ENCODE measurements at places on chromosomes 3 and 15.

DNA sequence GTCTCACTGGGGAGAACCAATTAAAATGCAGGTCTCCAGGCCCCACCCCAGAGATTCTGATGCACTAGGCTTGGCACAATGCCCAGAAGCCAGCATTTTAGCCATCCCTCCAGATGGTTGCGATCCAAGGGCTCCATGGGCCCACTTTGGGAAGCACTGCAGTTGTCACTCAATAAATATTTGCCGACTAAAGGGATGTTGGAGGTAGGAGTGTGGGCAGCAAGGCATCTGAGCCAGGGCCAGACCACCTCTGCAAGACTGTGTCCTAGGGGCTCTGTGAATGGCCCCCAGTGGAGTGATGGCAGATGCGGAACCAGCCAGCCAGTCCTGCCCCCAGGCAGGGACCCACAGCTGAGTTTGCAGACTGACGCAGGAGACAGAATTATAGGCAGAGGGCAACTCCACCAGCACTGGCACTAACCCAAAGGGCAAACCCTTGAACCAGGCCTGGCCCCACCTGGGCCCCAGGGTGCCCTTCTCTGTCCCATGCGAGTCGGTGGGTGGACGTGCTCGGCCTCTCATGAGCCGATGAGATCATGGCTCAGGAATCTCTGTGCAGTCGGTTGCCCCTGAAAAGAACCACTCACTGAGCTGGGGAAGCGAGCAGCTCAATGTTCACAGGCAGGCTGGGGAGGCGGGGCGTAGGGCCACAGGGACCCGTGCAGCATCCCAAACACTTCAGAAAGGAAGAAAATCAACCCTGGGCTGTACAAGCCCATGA, 49.7 kb downstream of the SEMA5B start:
- peak; percentile 4 for DNase-seq

DNA sequence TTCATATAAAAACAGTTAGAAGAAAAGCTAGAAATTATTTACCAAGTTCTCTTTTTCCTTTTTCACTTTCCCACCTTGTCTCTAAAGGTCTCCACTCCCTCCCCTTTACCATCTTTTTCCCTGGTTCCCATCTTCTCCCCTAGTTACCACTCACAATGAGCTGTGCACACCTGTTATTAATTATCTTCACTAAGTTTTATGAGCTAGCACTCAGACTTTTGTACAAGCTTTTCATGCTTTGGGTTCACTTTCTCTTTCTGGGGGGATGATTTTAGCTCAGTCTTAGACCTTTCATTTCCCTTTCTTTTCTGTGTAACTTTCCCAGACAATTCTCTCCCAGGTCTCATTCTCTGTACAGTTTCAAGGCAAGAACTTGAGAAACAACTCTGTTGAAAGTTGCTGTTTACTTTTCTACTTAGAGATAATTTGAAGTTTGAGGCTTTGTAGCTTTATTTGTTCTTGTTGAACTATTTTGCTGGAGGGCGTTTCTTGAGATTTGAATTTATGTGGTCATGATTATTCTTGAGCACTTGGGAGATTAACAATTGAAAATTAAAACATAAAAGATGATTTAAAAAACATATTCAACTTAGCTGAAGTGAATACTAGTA, 24.0 kb upstream of the AADAC start:
- DNase-seq: no peak

GRCh38 chr15:59330649-59331048, 42.0 kb downstream of the MYO1E start:
- no peak for DNase-seq

GRCh38 chr15:62068071-62068809, 1.5 kb downstream of the C2CD4A start:
- DNase-seq: peak; percentile 47

GRCh38 chr15:89360294-89360971, 25.8 kb upstream of the POLG start:
- no peak for DNase-seq

DNA sequence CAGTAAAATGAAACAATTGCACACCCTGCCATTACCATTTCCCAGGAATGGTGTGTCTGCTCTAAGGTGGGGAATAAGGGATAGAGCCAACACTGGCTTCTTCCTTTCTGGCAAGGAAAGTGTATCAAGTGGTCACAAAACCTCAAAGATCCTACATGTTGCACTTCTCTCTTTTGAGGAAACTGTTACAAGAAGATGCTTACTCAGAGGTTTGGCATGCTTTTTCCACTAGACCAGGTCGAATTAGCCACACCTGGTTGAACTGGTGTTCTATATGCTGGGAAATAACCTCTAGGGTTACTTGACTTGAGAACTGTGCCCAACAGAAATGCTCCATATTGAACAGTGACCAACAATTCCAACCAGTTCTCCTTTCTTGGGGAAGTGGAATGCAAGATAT, 102.9 kb downstream of the LRRN1 start:
- no peak for DNase-seq

GRCh38 chr3:188266562-188267274, 112.8 kb downstream of the LPP start:
- no peak for DNase-seq

DNA sequence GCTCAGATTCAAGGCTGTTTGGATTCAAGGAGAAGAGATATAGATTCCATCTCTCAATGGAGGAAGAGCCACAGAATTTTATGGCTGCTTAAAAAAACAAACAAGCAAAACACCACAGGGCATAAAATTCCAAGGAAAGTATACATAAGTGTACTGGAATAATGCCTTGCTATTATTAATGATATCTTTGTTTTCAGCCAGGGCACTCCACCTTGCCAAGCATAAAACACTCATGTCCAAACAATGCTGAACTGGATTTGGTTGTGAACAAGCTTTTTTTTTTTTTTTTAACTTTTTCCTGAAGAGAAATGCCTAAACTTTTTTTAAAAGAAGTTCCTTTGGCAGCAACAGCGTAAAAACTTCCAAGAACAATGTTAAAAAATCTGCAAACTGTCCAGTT, 4.8 kb upstream of the CLSTN2 start:
- DNase-seq: no peak

DNA sequence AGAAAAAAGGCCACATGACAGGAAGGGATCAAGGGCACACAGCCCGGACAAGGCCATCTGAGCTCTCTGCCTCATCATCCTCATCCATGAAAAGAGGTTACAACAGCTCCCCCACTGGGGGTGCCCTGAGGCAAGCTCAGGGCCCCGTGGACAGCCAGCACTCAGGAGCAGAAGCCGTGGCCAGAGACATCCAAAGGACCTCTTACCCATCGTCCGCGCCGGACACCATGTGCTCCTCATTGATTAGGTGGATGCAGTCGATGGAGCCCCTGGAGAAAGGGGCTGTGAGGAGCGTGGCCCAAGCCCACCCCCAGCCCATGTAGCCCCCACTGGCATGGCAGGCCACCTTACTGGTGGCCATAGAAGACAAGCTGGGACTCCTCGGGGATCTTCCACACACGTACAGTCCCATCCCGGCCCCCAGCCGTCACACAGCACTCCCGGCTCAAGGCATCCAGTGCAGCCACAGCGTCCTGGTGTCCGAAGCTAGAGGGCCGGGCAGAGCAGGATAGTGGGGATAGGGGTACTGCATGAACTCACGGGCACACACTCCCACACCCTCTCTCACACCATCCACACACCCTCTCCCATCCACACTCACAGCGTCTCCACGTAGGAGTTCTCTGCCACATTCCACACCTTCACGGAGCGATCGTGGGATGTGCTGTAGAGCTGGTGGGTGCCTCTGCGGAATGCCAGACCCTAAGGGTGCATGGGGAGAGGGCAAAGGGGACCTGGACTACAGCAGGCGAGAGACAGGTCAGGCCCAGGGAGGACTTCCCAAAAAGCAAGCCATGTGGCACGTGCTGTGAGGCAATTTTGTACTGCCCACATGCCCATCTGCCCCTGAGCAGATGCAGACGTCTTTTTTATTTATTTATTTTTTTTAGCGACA, 6.5 kb downstream of the RRP9 start:
- no peak for DNase-seq

GRCh38 chr3:4739289-4740236, 239.7 kb upstream of the BHLHE40 start:
- DNase-seq: no peak

DNA sequence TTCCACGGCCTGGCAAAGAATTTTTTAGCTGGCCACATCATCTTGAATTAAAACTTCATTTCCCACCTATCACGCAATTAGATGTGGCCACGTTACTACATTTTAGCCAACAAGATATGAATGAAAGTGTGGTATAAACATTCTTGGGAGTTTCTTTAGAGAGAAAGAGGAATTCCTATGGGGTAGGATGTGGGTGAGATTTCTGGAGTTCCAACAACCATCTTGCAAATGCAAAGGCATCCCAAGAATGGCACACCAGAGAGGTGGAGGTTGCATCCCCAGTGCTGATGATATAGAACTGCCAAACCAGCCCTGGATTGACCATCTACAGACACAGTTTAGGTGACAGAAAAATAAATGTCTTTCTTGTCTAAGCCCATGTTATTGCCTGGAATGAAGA, 66.3 kb upstream of the AKAP13 start:
- DNase-seq: no peak

GRCh38 chr15:33737687-33738601, 230.4 kb upstream of the CHRM5 start:
- peak; percentile 15 for DNase-seq

DNA sequence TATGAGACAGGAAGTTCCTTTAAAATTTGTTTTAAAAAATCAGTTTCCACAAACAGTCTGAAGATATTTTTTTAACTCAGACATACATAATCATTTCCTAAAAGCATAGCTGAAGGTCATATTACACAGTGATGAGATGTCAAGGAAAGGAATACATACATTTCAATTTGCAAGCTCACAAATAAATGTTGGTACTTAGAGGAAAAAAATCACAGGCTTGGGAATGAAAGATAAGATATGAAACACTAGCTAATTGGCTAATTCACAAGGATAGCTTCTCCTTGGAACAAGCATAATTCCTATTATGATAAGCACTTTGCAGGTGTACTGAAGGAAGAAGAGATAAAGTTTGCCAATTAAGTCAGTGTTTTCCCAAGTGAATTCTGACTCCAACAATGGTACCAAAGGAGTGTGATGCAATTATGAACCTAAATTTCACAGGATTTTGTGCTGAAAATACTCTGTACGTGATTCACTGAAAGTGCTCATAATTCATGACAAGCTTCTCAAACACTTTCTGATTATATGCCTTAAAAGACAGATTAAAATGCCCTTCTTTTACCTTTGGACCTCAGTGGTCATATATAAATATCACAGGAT, 112.4 kb downstream of the FRMD5 start:
- DNase-seq: no peak

DNA sequence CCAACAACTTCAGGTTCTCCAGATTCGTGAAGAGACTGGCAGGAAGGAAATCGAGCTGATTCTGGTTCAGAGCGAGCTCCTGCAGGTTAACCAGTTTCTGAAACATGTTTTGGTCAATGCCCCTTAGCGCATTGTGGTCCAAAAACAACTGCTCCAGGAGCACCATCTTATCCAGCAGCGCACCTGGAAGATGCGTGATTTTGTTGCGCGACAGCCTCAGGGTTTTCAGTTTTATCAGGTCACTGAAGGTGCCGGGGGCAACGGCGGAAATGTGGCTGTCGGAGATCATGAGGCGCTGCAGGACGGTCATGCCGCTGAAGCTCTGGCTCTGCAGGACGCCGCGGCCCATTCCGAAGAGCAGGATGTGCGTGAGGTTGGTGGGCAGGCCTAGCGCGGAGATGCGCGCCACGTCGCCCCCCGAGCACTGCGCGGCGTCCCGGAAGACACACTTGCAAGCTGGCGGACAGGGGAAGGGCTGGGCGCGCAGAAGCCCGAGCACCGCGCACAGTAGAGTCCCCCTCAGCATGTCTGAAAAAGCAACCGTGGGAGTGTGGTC, 1.2 kb downstream of the GP5 start:
- DNase-seq: no peak

- DNase-seq: no peak
Observed at GRCh38 chr3:187063286-187064121, 75.8 kb downstream of the RPL39L start.

DNA sequence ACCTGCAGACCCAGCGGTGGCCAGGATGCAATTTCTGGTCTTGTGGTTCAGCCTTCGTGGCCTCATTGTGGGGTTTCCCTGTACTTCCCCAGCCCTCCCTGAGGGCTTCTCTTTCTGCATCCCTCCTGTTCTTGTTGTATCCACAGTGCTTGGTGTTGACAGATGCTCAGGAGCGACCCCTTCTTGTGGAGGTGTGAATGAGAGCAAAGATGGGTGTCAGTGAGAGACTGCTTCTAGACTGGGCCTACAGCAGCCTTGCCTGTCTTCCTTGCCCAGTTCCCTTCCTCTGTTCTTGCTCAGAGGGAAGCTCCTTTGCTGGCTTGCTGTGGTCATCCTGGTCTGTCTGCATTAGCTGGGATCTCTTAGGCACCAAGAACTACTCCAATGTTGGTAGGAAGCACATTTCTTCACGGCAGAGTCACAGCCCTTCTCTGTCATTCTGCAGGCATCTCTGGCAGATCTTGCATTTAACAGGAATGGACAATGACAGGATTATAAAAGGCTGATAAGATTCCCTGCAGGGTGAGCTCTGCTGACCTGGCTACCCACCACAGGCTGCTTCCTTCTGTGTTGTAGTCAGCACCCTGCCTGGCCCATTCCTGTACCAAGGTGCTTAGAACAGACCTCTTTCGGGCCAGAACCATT, 317.8 kb upstream of the C2CD4B start:
- DNase-seq: no peak

GRCh38 chr3:63977893-63978292, 45.4 kb downstream of the PSMD6 start:
- DNase-seq: no peak

GRCh38 chr3:101184111-101184510, 136.3 kb downstream of the IMPG2 start:
- DNase-seq: no peak

- no peak for DNase-seq
Observed at GRCh38 chr3:16849795-16850194, 35.0 kb upstream of the PLCL2 start.

GRCh38 chr3:9185046-9185445, 64.4 kb downstream of the SRGAP3 start:
- no peak for DNase-seq

DNA sequence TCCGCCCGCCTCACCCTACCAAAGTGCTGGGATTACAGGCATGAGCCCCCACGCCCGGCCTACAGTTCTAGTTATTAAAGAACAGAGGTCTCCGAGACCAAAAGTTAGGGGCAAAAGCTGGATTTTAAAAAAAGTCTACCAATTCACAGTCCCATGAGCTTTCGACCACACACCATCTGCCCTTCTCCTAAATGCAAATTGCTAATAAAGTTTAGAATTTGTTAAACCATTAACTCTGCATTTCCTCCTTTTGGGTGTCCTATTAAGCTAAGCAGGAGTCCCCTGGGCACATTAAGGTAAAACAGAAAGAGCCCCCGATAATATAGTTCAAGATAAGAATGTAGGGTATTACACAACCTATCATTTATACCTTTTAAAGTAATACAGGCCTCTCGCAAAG, 322.7 kb downstream of the FOXP1 start:
- DNase-seq: no peak

GRCh38 chr3:38119821-38120692, 16.9 kb downstream of the ACAA1 start:
- DNase-seq: no peak

DNA sequence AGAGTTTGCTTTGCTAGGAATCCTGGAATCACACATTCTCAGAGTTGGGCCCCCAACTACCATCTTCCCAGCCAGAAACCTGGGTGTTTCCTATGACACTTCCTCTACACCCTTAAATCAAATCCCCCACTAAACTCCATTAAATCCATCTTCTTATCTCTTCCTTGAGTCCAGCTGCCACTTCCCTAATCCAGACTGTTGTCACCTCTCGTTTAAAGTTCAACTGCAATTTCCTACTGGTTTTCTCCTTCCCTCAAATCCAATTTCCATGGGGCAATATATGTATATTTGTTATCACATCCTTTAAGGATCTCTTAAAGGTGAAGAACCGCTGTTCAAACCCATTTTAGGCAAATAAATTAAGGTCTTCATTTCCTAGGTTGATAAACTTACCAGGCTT, 73.6 kb upstream of the SNTN start:
- no peak for DNase-seq
